ENCODE measurements at places on chromosomes 2 and 18. TPM values are rescaled to one million over a fixed set of nuclear protein-coding genes. Genes with fewer than 3 reads are reported as not detected.

DNA sequence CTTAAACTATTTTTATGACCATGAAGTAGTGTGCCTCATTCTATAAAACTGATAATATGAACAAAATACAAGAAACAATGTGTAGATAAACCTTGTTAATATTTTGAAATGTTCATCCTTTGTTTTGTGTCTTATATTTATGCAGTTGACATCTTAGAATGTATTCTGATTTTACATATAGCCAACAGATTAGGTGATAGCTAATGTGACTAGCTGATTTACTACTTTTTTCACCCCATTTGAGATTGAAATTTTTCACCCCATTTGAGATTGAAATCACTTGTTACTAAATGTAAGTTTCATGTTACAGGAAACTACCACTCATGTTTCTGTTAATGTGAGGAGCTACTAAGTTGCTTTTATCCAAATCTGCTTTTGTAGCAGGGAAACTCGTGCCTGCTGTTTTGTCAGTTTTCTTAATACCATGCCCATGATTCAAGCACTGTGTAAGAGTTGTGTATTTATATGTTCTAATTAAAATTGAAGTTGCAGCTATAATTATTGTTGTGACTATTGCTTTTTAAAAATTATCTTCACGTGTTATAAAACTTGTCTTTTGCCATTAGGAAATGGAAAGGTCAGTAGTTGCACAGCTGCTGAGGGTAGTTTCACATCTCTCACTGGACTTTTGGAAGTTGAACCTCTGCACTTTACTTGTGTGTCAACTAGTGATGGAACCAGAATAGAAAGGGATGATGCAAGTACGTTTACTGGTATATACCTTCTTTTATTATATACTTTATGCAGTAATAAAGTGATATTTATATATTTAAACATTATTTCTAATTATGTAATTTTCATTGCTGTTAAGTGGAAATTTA, 96.6 kb downstream of the BIRC6 start:
- DNase-seq = no peak

Gene NOSTRIN
- total RNA-seq = 69.6 TPM

DNA sequence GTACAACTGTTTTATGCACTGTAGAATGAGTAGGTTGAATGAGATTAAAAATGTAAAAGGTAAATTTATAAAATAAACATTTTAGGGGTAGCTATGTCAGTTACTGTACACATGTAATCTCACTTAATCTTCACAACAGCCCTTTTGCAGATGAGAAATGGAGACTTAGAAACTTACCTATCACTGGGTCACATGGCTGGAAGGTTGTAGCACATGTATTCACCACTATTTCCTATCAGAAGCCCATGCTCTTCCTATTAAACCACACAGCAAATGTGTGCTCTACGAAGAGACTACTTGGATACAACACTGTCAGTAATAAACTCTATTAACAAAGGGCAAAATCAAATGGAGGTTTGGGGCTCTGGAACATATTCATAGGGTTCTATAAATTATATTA, 60.5 kb downstream of the VWC2L start:
- no peak for DNase-seq

Gene NXPH2
- total RNA-seq = not detected

DNA sequence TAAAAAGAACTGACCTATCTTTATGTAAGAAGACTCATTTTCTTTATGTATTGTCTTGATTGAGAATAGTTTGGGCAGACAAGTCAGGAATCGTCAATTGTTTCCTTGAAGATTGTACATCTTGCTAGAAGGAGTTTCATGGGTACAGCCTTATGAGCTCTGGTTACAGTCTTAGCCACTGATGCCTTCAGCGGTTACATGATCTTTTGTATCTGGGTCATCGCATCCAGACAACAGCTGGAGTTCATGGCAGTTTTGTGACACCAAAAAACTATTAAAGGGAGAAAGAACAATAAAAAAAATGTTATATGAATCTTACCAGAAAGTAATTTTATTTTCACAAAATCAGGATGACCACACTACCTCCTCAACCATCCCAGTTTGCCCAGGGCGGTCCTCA, 520.5 kb upstream of the CDH7 start:
- no peak for DNase-seq

GRCh38 chr2:111121028-111121827, 514 bp downstream of the BCL2L11 start:
- DNase-seq = peak; percentile 77

DNA sequence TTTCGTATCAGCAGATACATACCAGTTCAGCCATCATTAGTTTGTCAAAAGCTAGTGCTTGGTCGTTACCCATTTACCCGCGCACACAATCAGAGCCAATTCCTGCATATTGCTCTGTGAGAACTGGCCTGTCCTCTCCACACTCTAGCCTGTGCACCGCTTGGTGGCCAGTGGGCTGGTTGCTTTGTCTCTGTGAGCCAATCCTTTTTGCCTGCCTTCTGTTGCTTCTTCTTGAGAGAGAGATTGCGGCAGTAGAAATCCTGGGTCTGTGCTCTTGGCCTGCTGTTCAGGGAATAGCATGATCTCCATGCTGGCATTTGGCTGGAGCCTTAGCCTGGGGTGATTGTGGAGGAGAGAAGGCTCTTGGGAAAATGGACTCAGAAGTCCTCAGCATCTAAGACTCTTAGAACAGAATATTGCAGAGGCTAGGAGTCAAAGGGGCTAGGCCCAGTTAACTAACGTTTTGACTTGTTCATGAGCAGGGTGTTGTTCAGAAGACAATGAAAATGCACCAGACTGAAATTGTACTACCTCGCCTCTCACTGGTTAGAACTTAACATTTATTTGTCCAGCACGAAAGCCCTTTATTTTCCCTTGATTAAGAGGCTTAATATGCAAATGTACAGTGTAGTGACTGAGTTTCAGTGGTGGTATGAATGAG, 37.1 kb downstream of the MAP4K4 start:
- DNase-seq = no peak

DNA sequence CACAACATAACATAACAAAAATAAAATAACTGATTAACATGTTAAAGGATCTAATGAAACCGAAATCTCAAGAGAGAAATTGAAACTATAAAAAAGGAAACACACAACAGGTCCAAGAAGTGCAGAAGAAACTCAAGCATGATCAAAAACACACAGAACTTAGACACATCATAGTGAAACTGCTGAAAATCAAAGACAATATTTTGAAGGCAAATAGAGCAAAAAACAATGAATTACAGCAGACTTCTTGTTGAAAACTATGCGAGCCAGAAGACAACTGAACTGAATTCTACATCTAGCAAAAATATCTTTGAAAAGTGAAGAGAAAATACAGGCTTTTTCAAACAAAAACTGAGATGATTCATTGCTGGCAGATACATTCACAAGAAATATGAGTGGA, 61.3 kb downstream of the UGP2 start:
- DNase-seq = no peak

GRCh38 chr2:21220930-21221329, 97.2 kb downstream of the TDRD15 start:
- peak; percentile 25 for DNase-seq

DNA sequence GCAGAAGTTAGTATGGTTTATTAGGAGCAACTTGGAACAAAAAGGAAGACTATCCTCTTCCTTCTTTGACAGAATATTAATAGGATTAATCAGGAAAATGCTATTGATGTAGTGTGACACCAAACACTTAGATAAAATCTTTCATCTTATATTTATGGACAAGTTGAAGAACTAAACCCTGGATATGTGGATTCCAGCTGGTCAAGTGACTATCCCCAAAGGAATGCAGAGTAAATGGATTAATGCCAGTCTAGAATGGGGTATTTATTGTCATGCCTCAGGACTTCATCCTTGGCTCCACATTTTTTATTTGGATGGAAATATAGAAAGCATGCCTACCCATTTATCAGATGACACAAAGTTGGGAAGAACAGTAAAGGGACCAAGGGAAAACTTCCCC, 124.0 kb upstream of the TTC39C start:
- no peak for DNase-seq

DNA sequence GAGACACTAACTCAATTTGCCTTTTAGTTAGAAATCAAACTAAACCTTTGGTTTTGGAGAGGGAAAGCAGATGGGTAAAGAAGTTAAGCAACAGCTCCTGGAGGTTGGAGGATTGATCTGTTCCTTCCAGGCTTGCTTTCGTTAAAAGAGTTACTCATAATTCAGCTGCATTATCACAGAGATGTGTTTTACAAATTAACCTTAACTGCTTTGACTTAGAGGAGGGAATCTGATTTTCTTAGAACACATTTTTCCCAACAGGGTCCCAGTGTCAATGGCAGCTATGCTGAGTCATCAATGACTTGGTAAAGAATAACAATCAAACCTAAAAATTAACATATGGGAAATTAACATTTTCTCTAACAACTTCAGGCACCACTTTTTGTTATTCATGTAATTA, 113.4 kb downstream of the COPS8 start:
- DNase-seq = no peak

DNA sequence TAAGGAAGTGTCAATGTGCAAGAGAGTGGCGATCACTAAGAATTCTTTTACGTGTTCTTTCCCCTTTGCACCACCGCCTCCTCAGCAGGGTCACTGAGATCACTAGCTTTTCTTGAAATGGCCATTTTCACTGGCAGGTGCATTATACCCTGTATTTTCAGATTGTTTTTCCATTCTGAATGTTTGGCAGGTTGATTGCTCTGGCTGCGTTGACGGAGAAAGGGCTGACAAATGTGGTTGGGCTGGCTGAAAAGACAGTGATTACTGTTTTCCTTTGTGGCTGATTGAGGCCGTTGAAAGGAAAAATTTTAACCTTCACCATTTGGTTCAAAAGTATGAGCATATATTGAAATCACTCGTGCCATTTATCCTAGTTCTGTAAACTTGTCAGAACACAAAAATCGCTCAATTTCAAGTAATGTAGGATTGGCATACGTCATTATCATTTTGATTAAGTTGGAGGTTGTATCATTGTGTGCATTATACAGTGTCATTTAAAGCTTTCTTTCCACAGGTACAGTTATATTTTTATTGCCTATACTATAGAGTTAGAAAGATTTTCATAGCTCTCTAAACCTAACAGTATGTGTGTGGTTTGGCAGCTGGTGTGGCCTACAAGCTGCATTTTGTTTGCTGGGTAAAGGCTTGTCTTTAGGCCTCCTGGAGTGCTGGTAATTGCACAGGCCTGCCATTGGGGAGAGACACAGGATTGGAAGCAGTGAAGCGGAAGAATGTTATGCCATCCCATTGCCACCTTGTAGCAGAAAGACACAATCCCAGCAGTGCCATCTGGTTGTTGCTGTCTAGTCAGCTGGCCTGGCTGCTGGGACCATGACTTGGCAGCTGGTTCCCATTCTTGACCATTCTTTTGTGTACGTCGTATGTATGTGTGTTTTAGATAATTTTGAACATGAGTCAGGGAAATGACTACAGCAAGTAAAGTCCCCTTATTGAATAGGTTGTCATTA, 36.7 kb downstream of the DYNC1I2 start:
- peak; percentile 41 for DNase-seq

DNA sequence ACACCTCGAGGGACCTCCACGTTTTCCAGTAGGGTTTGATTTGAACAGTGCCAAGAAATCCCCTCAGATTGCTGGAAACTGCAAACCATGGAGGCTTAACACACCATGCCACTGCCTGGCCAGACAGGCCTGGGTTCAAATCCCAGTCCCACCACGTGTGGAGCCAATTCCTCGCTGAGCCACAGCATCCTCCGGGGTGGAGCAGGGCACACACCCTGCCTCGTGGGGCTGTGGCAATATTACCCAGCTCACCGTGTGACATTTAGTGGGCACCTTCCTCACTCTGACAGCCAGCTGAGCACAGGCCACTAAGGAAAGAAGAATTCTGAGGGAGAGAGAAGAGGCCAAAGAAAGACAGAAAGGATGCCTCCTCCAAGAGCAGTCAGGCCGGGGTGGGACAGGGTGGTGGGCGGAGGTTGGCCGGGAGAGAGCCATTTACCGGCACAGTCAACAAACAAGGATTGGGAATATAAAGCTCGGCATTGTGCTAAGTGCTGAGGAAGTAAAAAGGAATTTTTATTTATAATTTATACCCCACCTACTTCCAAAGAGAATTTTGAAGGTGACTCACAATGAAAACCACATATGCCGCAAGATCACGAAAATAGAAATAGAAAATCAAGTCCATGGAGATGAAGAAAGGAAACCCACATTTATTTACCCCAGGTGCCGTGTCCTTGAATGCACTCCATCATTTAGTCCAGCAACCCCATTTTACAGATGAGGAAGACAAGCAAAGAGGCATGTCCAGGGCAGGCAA, 111.5 kb downstream of the MCFD2 start:
- DNase-seq = no peak

- DNase-seq = no peak
Observed at GRCh38 chr18:49721981-49722380, 91.4 kb downstream of the ACAA2 start.

GRCh38 chr18:32891130-32891529, 118.3 kb upstream of the KLHL14 start:
- no peak for DNase-seq

Gene DHRS9
- 7.5 TPM for total RNA-seq

- DNase-seq = no peak
Observed at GRCh38 chr2:66446941-66447340, 12.0 kb downstream of the MEIS1 start.

Gene METTL21A
- total RNA-seq = 13.4 TPM

Gene CENPA
- total RNA-seq = not detected

Gene ZNF236
- total RNA-seq = 3.8 TPM

- DNase-seq = no peak
Observed at GRCh38 chr18:2965797-2966196, 47.1 kb downstream of the LPIN2 start.

GRCh38 chr2:168350380-168350779, 103.0 kb upstream of the STK39 start:
- peak; percentile 43 for DNase-seq

DNA sequence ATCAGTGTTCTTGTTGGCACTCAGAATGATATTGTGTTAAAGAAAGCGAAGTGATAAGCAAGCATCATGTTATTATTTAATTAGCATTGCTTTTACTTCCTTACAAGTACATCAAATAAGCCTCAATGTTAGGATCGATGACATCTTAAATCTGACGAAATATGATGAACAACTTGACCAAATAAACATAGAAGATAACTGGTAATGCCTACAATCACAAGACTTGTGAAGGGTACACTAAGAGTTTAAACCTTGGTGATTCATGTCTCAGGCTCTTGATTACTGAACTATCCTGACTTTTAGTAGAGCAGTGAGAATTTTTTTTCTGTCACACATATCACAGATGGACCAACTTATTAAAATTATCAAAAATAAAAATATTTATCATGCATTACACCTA, 500.8 kb upstream of the ZEB2 start:
- DNase-seq = no peak

Gene CTAGE1
- not detected for total RNA-seq

Gene CHMP1B
- total RNA-seq = 24.5 TPM

Measured in stomach (tissue), 19 donors.